Heart right ventricle (tissue), 16 donors: ENCODE measurements at places on chromosomes 16 and 17. TPM values are rescaled to one million over a fixed set of nuclear protein-coding genes. Genes with fewer than 3 reads are reported as not detected.

Gene KIF22
- total RNA-seq = 28.6 TPM

DNA sequence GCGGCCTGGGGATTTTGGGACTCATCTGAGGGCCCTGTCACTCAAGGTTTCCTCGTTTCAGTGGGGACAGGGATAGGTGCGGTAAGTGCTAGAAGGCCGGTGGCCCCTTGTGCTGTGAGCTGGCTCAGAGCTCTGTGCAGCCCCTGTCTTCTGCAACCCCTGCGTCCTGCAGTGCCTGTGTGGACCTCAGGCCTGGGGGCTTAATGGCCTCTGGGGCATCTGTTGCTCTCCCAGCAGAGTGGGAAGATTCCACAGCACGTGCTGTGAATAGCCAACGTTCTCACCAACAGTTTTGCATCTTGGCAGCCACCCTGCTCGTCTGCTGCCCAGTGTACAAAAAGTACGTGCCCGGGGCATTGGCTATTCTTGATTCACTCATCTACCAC, 4.9 kb downstream of the FOXC2 start:
- H3K4me3 ChIP-seq = peak overlapping the region; percentile 33
- no peak for DNase-seq
- H3K36me3 ChIP-seq = no peaks in the 10 kb centered on the region
- H3K27ac ChIP-seq = peak overlapping the region; percentile 13

DNA sequence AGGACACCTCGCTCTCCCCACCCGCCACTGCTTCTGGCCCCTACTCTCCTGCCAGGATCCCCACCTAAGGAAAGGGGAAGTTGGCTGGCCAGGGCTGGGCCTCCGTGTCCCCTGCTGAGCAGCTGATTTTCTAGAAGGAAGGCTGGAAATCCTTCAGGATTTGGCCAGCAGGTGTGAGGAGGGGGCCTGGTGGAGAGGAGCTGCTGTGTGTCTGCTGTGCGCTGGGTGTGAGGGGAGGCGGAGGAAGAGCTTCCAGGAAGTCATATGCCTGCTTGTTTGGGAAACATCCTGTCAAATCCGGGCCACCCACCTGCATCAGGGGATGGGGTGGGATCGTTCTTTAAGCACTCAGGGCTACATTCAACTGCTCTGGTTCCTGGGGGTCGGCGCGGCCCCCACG, 28.6 kb downstream of the TPSG1 start:
- no peak for DNase-seq
- H3K4me1 ChIP-seq = no peaks in the 10 kb centered on the region
- no peaks in the 10 kb centered on the region for H3K36me3 ChIP-seq

Gene PYDC1
- total RNA-seq = not detected

DNA sequence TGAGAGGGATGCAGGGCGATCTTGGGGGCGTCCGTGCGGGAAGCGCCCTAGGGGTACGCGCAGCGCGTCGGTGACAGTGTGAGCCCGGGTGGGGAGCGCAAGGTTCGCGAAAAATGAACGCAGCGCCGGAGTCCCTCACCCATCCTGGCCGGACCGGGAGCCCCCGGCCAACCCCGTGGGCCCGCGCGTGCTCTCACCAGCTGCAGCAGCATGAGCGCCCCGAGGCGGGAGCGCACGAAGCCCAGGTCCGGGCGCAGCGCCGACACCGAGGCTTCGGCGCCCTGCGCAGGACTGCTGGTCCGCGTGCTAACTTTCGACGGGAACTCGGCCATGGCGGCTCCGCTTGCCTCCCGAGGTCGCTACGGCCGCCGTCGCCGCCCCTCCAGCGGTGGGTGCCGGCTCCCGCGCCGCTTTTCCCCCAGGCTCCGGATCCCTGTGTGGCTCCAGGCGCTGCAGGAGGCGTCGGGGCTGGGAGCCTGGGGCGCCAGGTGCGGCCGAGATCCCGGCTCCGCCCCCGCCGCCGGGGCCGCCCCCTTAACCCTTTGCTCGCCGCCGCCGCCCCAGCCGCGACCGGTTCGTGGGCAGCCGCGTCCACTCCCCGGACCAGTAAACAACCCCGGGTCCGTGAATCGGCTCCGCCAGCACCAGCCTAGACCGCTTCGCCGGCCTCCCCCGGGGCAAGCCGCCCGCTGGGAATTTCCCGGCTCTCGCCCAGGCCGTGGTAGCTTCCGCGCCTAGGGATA, at the start of gene PLLP:
PLLP (minus strand) TSS at position 464 of the 743 bp plus-strand sequence; CDS start at position 332, 132 bp downstream.
- H3K4me1 ChIP-seq = peaks cover 13% of the 10 kb centered on the region
- H3K4me3 ChIP-seq = peak within 1 kb of the TSS; percentile 48
- H3K36me3 ChIP-seq = no peaks in the 10 kb centered on the region
- DNase-seq = no peak
- peak within 1 kb of the TSS; percentile 20 for H3K27ac ChIP-seq
